G401 (cell line): ENCODE measurements at places on chromosomes 5 and 9. TPM values are rescaled to one million over a fixed set of nuclear protein-coding genes. Genes with fewer than 3 reads are reported as not detected.

Gene PAXX
- total RNA-seq = 52.2 and 79.6 TPM in 2 replicates

DNA sequence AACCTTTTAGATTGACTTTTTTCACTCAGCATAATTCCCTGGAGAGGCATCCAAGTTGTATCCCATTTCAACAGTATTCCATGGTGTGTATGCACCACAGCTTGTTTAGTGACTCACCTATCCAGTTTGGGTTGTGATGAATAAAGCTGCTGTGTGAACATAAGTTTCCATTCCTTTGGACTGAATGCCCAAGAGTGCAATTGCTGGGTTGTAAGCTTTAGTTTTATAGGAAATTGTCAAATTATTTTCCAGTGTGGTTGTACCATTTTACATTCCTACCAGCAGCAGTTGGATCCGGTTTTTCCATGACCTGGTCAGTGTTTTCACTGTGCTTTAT lies 60.9 kb upstream of the TMED7 start:
- no peak for DNase-seq

- DNase-seq = no peak
Measured at GRCh38 chr9:75803130-75803529, 87.3 kb upstream of the PCSK5 start.

- DNase-seq = no peak
Measured at GRCh38 chr5:121462441-121462840, 389.2 kb upstream of the FTMT start.

DNA sequence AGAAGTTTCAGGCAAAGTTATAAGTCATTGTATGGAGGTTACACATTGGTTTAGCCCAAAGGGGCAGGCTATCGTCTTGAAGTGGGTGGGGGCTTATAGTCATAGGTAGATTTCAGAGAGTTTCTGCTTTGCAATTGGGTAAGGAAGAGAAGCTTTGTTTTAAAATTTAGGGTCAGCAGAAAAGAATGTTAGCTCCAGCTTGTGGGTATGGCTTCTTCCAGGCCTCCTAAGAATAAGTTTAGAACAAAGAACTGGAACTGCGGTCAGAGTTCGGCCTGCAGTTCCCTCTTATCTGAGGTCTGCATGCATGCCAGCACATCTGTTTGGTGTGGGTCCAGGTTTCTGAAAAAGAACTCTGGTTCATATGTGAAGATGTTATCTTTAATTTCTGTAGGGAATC lies 96.1 kb downstream of the CYFIP2 start:
- DNase-seq = no peak

Gene SLC36A3
- total RNA-seq = not detected in 2 replicates
